ENCODE measurements at places on chromosomes 16 and 17.
A peak's percentile ranks its signal among the peaks of the same experiment; 100 is the strongest.

DNA sequence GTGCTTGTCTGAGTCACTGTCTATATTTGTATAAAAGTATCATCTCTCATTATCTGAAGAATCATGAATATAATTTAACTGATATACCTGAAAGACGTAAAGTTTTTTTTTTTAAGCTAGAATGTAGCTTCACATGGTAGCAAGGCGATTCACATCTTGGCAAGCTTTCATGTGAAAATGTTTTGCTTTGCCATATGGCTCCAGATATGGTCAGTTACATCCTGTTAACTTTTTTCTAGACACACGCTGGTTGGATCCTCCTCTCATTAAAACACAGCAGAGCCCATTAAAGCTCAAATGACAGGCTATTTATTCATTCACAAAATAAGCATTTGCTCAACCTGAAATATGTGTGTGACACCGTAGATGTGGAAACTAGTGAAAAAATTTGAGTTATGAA is 412.8 kb downstream of the KIF2B start:
- DNase-seq: no peak

- no peak for DNase-seq
These were observed 15.5 kb downstream of the HS3ST6 start for GRCh38 chr16:1902547-1903219.

DNA sequence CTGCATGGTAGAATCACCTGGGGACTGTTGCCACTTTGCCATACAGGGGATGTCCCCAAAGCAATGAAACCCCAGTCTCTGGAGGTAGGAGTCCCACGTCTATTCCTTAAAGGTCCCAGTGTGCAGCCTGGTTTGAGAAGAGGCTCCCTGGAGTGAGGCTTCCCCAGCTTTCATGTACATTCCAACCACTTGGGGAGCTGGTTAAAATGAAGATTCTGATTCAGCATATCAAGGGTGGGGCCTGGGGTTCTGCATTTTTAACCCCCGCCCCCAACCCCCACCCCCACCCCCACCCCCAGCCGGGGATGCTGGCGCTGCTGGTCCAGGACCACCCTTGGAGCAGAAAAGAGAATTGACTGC is 241.2 kb downstream of the FOXL1 start:
- no peak for DNase-seq

GRCh38 chr16:17261197-17261858 is 209.4 kb downstream of the XYLT1 start:
- no peak for DNase-seq

GRCh38 chr17:3885970-3886369 is 6.9 kb downstream of the CAMKK1 start:
- DNase-seq: no peak

DNA sequence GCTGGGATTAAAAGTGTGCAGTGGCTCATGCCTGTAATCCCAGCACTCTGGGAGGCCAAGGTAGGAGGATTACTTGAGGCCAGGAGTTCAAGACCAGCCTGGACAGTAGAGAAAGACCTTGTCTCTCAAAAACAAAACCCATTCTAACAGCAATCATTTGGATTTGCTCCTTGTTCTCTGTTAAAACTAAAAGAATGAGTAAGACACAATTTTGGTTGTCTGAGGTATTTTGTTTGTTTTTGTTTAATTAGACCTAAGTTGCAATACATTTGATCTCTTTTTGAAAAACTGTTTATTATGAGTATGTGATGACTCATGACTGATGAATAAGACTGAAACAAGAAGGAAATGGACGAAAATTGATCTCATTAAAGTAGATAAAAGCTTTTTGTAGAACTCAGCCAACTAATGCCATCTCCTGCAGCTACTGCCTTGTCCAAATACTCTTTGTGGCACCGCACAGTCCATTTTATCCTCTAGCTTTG is 29.0 kb downstream of the GLG1 start:
- DNase-seq: no peak

GRCh38 chr17:63931981-63932561 is at the start of gene CD79B:
Gene CD79B, minus strand, starts transcription at chr17:63932331. Its CDS starts 70 bp downstream, at chr17:63932261.
- DNase-seq: no peak

GRCh38 chr16:72807245-72807644 is 240.7 kb downstream of the ZFHX3 start:
- DNase-seq: no peak

DNA sequence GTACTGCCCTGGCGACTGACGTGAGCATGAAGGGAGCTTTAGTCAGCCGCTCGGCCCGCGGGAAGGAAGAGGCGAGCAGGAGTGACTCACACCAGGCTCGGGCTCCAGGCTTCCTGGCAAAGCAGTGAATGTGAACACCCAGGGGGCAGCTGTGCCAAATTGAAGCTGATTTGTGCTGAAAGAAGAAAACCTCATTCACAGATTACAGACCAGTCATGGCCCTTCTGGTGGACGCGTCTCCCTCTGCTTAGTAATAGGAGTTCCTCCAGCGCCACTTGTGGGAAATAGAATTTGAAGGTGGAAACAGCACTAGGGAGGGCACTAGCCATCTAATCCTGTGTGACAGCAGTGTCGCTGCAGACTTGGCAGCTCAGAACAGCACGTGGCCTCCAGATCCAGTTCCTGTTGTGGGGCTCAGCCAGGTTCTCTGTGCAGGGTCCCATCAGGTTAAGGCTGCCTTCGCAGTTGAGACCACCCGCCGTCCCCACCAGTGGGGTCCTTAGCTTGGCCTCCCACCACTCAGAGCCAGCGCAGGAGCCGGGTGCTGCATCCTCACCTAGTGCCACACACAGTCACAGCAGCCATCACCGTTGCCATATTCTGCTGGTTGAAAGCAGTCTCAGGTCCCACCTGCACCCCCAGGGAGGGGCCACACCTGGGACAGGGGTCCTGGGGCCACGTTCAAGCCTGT is 164.5 kb upstream of the CHMP6 start:
- no peak for DNase-seq

DNA sequence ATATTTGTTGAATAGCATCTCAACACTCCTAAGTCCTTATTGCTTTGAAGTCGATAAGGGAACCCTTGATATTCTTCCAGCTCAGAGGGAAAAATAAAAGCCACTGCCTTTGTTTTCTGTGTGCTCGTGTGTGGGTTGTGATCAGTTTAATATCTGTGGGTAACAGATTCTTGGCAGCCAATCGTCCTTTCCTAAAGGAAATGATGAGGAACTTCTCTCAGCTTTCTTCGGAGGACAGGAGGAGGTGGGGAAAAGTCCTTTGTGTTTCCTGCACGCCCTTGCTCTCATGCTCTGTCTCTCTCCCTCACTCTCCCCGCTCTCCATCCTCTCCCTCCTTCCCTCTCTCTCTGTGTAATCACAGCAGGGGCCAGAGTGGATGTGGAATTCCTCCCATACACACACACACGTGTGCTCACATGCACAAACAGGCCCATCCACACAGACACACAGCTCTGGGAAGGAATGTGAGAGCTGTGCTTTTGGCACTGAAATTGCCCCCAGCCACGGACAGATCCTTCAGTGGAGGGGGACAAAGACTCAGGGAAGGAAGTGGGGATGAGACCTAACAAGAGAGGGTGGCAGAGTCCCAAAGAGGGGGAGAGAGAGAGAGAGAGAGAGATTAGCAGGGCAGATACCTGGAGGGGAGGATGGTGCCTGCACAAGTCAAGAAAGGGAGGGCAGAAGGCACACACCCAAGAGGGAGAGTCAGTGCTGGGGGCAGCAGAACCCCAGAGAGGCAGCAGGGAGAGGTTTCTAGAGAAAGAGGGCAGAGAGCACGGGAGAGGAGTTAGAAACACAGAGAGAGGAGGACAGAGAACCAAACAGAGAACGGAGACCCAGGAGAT is 83.5 kb upstream of the PLCG2 start:
- DNase-seq: no peak

- no peak for DNase-seq
These were observed 3.6 kb downstream of the ALKBH5 start for GRCh38 chr17:18187226-18187625.

GRCh38 chr17:7897090-7897489 is 8.5 kb downstream of the CHD3 start:
- DNase-seq: no peak

DNA sequence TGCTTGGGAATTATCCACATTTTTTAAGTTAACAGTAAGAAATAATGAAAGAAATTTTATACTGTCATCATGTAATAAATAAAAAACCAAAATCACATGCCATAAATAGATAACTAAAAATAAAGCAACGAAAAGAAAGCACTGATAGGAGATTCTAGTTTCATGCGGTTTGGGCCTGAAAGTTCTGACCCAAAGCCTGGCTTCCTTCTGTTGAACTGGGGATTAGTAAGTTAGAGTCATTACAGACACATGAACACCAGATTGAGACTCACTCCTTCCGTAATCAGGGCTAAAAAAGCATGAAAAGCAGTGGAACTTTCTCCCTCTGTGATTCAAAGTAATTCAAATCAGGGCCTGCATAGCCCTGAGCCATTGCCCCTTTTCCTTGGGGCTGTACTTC is 13.2 kb upstream of the SLC6A2 start:
- DNase-seq: no peak

DNA sequence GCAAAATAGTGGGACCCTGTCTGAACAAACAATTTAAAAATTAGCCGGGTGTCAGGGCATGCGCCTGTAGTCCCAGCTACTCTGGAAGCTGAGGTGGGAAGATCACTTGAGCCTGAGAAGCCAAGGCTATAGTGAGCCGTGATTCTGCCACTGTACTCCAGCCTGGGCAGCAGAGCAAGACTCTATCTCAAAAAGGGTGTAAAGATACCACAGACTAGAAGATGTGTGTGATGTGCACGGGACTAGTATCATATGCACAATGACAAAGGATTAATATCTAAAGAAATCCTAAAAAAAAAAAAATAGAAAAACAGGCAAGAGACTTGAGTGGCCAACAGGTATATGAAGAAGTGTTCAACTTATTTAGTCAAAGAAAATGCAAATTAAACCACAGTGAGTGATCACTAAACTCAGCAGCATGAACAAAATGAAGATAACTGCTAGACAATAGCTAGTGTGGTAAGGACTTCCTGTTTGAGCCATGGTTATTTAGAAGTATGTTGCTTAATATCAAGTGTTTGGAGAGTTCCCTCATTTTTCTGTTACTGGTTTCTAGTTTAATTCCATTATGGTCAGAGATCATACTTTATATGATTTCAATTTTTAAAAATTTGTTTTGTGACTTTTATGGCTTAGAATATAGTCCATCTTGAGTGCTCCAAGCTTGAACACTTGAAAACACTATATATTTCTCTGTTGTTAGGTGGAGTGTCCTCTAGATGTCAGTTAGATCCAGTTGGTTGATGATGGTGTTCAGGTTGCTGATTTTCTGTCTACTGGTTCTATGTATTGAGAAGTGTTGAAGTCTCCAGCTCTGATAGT is 14.7 kb upstream of the SLX4 start:
- DNase-seq: peak; percentile 81

DNA sequence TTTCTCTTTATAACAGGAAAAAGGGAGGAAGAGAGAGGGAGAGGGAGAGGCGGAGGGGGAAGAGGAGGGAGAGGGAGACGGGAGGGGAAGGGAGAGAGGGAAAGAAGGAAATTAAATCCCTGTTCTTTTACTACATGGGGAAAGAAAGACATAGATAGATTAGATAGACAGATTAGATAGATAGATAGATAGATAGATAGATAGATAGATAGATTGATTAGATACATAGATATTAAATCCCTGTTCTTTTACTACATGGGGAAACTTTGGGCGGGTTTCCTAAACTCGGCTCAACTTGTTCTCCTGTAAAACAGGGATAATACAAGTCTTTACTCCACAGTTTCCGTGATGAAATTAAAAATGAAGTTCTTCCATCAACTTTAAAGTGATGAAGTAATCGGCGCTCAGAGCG is 661 bp downstream of the RFWD3 start:
- no peak for DNase-seq

GRCh38 chr16:11140098-11140375 is 116.0 kb downstream of the SOCS1 start:
- DNase-seq: no peak

GRCh38 chr17:79332011-79332554 is 257.5 kb downstream of the ENGASE start:
- no peak for DNase-seq

DNA sequence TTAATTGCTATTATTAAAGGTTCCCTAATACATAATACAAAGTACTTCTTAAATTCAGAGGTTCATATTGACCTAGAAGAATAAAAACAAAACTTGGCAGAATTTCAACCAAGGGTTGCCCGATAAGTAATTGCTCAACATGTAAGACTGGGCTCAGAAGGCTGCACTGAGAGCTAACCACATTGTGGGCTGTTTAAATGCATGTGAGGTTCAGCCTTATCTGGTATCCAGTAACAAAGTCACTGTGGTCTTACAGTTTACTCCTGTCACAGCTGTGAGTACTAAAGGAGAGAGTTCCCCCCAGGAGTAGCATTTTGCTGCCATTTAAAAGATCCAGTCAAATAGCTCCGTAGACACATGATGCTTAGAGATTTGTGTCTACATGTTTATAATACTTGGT is 1.6 kb upstream of the DHRS11 start:
- peak; percentile 97 for DNase-seq

DNA sequence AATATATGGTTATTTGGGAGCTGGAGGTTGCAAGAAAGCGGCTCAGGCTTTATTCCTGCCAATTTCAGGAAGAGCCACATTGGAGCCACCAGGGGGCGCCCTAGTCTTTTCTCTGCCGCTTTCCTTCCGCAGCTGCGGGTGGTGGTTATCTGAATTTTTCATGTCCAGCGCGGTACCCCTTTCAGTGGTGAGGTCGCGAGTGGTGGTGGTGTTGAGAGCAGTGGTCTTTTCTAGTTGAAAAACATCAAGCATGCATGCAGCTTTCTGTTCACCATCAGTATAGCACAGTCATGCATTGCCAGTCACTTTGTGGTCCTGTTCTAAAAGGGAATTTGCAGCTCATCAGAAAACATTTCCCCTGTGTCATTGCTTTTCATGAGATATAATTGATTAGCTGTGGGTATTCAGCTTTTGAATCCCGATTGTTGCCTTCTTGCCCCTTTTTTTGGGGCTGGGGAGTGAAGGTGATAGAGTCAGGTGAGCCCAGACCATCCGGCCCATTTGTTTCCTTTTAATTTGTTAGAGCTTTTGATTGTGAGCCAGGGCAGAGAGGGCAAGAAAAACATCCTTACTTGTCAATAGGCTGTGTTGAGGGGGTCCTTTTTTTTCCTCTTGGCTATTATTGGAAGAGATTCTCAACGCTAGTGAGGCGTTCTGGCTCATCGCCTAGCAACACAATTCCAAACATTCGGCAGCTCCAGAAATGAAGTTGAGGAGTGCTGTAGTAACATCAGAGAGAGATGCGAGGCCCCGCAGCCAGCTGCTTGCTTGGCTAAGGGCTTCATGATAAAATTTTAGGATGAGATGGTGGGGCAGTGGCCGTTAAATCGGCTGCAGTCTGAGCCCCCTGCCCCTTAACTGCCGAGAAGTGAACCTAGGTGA is 119.0 kb downstream of the SNX29 start:
- peak; percentile 72 for DNase-seq

- DNase-seq: peak; percentile 99
These were observed 27.3 kb upstream of the CBFA2T3 start for GRCh38 chr16:89004209-89004831.

DNA sequence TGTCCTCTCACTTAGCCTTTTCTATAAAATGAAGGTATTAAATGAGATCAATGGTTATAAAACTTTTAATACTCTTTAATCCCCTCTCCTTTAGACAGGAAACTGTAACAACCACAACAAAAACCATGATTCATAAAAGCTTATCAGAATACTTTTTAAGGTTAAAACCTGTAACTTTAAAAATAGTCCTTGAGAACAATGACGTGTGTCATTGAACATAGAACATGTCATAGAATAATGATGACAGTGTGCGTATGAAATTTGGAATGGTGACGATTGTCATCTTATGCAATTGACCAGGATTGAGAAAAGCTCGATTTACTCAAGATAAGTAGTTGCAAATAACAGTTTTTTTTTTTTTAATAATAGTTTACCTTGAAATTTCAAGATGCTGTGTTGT is 94.1 kb downstream of the PLCG2 start:
- DNase-seq: no peak

All from OCI-M1 (cell line).